Right renal cortex interstitium (tissue), 3 donors: ENCODE measurements at places on chromosomes 5 and 9.
A peak's percentile ranks its signal among the peaks of the same experiment; 100 is the strongest.

GRCh38 chr5:175868996-175869638 is 2.3 kb upstream of the CPLX2 start:
- no peak for DNase-seq

GRCh38 chr5:141192110-141192725 is at the start of gene PCDHB10:
Gene PCDHB10 (plus strand): TSS chr5:141192353. CDS start chr5:141192553, 200 bp downstream.
- DNase-seq = no peak

- no peak for DNase-seq
Observed at GRCh38 chr9:21317956-21318923, 13.1 kb upstream of the IFNA5 start.

DNA sequence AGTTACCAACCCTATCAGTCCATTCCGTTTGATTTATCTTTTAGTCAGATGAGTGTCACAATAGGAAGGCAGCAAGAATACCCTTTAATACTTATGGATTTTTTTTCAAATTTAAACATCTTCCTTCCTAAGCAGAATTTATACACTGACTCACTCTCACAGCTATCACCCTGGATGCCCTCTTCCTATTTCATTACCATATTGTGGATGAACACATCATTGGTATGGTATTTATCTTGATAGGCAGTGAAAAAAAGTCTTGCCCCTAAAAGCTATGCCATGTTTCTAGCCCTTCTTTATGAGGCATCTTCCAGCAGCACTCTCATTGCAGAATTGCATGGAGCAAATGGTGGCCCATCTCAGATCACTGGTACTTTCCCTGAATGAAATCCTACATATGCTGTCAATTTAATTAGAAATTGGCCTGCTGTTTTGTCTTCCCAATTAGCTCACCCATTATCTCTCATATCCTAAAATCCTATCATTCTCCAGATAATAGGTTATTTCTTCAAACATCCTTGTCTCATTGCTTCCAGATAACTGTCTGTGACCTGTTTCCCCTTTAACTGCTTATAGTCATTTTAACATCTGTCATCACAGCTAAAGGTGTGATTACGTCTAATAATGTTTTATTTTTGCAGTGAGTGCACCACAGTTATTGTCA is 433.5 kb upstream of the POU5F2 start:
- no peak for DNase-seq

GRCh38 chr5:40754381-40755092 is 1.2 kb downstream of the TTC33 start:
- DNase-seq = peak; percentile 53

DNA sequence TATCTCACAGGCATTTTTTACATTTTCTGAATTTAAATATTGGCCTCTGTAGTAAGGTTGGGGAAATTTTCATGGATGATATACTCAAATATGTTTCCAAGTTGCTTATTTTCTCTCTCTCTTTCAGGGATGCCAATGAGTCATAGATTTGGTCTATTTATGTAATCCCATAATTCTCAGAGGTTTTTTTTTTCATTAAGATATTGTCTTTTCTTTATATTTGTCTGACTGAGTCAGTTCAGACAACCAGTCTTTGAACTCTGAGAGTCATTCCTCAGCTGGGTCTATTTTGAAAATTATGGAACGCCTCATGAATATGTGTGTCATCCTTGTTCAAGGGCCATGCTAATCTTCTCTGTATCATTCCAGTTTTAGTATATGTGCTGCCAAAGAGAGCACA is 223.2 kb downstream of the PCSK1 start:
- no peak for DNase-seq

DNA sequence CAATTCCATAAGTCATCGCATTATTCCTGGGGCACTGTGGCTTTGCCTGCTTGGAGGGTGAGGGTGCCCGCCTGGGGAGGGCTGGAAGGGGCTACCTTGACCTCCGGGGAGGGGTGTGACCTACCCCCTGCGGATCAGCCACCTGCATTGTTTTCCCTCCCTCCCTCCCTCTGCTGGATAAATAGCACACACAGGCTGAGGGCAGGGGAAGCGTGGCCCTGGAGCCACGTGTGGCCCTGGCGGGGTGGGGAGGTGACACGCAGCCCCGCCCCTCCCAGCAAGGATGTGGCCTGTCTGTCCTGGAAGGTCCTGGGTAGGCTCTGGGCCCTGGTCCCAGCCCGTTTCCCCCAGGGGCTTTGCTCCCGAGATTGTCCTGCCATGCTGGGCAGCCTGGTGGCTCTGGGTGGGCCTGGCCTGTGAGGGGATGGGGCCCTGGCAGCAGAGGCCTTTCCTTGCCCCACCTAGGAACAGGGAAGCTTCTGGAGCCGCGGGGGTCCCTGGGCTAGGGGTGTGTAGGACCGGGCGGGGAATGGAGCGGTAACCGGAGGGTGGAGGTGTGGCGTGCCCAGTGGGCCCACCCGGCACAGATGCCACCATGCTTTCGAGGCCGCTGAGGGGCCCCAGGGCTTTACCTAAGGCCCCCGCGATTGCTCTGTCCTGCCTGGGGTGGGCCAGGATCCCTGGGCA is 33.4 kb downstream of the RXRA start:
- DNase-seq = no peak

- DNase-seq = no peak
Observed at GRCh38 chr5:133121080-133121479, 69.3 kb downstream of the HSPA4 start.

- DNase-seq = no peak
Observed at GRCh38 chr5:110549301-110549700, 177.2 kb downstream of the TMEM232 start.

GRCh38 chr5:65255294-65255693 is 226.4 kb downstream of the ADAMTS6 start:
- DNase-seq = no peak

DNA sequence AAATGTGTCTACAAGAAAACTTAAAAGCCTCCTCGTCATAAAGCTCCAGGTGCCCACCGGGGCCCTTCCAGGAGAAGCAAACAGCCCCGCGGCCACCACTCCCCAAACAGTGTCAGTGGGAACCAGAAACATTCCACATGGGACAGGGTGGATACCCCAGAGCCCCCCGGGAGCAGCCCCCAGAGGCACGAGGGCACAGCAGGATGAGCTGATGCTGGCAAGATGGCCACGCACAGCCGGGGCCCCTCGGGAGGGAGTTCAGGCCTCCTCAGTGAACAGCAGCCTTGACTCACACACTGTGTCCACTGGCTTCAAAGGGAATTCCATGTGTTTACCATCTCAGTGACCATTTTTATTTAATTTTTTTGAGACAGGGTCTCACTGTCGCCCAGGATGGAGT is 10.5 kb downstream of the EXD3 start:
- no peak for DNase-seq

- no peak for DNase-seq
Observed at GRCh38 chr9:113600871-113601614, 137.5 kb downstream of the RGS3 start.

- DNase-seq = no peak
Observed at GRCh38 chr9:85173967-85174366, 504.4 kb downstream of the NTRK2 start.

DNA sequence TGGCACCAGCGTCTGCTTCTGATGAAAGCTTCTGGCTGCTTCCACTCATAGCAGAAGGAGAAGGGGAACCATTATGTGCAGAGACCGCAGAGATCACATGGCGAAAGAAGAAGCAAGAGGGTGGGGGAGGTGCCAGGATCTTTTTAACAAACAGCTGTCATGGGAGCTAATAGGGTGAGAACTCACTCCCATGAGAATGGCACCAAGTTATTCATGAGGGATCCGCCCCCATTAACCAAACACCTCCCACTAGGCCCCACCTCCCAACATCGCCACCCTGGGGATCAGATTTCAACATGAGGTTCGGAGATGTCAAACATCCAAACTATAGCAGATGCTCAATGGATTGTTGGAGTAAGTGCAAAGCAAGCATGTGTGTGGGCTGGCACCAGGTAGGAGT is 125.8 kb upstream of the SLIT3 start:
- no peak for DNase-seq

- no peak for DNase-seq
Observed at GRCh38 chr5:175814691-175815090, 56.7 kb upstream of the CPLX2 start.

GRCh38 chr9:21833090-21833801 is 30.8 kb downstream of the MTAP start:
- DNase-seq = no peak

- no peak for DNase-seq
Observed at GRCh38 chr9:127521919-127522304, 70.6 kb downstream of the LRSAM1 start.

DNA sequence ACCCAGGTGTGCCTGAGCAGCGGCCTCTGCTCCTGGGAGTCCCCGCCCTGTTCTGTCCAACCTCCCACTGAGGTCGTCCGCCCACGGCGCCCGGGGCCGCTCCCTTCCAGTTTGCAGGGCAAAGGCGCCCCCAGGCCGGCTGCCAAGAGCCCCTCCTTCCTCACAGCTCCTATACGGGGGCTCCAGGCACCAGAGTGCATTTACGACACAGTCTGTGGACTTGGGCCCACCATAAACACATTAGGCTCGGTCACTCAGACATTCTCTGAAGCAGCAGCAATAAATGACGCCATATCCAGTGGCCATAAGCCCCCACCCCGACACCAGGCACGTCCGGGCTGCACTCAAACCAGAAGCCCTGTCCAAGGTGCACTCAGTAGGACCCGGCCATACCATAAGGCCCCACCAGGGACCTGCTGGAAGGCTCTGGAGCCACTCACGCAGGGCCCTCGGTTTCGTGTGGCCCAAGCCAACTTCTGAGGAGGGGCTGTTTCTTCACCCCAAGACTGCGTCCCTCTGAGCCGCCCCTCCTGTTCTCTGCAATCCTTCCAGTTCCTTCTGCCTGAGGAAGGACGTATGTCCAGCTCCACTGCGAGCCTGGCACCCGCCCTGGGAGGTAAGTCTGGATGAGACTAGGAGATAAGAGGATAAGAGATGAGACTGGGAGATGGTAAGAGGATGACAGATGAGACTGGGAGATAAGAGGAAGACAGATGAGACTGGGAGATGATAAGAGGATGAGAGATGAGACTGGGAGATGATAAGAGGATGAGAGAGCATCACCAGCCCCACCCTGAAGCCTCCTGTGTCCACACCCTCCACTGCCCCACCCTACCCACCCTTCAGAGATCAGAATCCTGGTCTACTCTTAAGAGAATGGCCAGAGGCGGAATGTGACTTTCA is 26.7 kb downstream of the SLC6A18 start:
- DNase-seq = no peak
